ENCODE measurements at places on chromosomes 5 and 9.

- DNase-seq: no peak
Observed at GRCh38 chr5:72539038-72539437, 31.8 kb upstream of the ZNF366 start.

DNA sequence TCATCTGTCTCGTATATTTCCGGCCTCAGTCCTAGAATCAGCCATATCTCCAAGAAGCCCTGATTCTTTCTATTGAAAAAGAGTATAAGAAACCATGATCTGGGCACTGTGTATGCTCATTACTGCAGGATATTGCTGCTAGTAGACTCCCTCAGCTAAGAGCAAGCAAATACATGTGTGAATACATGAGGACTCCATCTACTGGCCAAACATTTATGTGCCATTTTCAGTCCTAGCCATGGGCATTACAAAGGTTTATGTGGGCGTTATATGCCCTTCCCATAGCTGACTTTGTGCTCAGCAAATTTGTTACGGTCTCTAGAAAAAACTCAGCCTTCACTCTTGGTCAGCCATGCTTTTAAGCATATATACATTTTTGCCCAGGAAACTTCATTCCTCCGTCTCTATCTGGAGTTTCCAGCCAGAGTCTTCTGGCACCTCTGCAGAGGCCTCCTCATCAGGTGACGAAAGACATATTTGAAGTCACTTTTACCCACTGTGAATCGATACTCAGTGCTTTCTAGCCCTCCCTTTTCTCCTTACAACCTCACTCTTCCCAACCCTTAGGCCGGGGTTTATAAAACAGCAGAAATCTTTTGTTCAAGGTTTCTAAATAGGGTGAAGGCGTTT is 1495.6 kb upstream of the CDH6 start:
- no peak for DNase-seq

DNA sequence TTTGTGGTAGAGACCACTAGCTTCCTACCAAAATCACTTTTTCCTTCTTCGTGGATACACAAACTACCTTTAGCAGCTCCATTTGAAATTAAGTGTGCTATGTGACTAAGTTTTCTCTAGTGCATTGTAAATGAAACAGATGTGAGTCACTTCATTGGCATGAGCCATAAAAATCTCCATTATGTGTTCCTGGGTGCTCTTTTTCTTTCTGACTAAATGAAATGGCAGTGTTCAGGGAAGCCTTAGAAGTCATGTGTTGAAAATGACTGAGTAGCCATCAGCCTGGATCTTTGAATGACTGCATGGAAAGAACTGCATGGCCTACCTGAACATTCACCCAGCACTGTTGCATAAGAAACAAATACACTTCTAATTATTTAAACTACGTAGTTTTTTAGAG is 107.9 kb downstream of the NDUFAF2 start:
- DNase-seq: peak; percentile 70

- DNase-seq: peak; percentile 32
Observed at GRCh38 chr5:96745844-96746531, 61.8 kb downstream of the ERAP1 start.

- no peak for DNase-seq
Observed at GRCh38 chr5:120765189-120765588, 301.1 kb downstream of the PRR16 start.

DNA sequence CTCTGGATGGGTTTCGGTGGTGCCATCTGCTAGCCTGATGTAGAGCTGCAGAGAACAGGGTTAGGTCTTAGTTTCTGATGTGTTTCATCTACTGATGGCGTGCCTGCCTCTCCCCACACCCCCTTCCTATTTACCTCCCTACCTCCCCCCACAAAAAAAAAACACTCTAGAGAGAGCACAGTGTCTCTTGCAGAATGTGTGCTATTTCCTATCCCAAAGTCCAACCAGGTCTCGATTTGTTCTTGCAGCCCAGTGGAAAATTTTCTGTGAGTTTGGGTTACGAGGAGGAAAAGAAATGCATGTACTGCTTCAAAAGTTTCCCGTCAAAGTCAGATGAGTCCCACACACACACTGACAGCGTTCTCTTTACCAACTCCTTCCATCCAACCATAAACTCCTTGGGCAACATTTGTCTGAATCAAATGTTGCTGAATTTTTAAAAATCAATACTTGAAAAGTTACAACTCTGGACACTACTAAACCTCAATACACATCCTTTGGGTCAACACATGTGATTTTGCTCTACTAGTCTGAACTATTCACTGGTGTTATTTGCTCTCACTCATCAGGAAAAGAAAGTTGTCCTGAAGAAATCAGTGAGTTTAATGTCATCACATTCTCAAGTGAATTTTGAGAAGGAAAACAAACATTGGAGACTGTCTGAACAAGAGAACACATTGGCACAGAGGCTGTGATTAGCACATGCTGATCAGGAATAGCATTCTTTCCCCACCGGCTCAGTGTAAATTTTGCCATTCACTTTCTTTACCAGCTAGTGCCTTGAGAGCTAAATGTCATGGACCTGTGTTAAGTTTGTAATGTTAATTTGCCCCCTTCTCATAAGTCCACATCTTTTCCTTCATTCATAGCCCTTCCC is 84.1 kb downstream of the MAMDC2 start:
- no peak for DNase-seq

GRCh38 chr5:29796013-29796412 is 1397.5 kb upstream of the CDH6 start:
- no peak for DNase-seq

GRCh38 chr5:139027150-139027549 is 152.0 kb upstream of the LRRTM2 start:
- DNase-seq: no peak

- no peak for DNase-seq
Observed at GRCh38 chr5:136027311-136027710, 1.5 kb upstream of the TGFBI start.

DNA sequence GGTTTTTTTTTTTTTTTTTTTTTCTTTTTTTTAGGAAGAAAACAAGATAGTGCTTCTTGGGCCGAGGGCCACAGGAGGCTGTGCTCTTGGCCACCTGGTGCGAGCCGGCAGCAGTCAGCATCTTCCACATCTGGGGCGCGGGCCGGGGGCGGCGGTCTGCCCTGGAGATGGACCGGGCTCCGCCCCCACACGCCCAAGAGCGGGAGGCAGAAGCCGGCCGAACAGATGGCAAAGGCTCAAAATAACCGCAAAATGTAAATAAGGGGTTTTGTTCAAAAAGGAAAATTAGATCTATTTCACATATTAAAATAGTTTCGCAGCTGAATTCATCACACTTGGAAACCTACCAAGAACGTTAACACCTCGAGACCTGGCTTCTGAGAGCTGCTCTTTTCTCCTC is 51.5 kb upstream of the UBAC1 start:
- DNase-seq: no peak

GRCh38 chr9:97567894-97568202 is 65.3 kb downstream of the TSTD2 start:
- no peak for DNase-seq

DNA sequence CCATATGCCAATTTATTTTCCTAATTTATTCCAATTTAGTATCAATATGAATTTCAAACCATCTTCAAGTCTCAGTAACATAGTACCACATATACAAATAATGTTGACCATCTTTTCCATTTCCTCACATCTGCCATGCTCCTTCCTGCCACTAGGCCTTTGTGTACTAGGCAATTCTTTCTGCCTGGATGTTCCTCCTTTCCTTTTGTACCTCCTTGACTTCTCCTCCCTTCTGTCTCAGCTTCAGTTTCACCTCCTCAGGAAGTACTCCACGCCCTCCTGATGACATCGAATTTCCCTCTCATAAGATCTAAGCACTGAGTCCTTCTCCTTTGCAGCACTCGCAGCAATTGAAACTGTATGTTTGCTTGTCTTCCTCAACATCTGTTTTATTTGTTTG is 53.9 kb downstream of the MEF2C start:
- no peak for DNase-seq

- no peak for DNase-seq
Observed at GRCh38 chr9:20592673-20593072, 29.6 kb downstream of the MLLT3 start.

- no peak for DNase-seq
Observed at GRCh38 chr5:95909738-95910137, 51.9 kb downstream of the ELL2 start.

DNA sequence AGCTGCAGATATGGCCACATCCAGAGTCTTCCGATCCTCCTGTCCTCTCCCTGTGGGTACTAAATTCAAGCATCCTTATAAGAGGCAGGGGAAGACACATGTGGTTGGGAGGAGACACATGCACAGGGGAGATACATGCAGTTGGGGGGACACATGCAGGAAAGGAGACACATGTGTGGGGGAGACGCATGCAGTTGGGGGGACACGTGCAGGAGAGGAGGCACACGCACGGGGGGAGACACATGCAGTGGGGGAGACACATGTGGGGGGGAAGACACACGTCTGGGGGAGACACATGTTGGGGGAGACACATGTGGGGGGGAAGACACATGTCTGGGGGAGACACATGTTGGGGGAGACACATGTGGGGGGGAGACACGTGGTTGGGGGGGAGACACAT is 21.2 kb upstream of the OLFM1 start:
- DNase-seq: no peak

DNA sequence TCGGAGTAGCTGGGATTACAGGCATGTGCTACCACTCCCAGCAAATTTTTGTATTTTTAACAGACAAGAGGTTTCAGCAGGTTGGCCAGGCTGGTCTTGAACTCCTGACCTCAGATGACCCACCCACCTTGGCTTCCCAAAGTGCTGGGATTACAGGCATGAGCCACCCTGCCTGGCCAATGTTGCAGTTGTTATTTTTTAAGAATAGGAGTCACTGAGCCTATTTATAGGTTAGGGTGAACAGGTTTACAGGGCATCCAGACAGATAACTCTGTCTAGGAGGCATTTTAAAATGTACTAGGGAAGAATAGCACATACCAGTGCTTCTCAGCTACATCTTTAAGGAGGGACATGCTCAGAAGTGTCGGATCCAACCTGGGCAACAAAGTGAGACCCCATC is 60.1 kb upstream of the BNC2 start:
- no peak for DNase-seq

DNA sequence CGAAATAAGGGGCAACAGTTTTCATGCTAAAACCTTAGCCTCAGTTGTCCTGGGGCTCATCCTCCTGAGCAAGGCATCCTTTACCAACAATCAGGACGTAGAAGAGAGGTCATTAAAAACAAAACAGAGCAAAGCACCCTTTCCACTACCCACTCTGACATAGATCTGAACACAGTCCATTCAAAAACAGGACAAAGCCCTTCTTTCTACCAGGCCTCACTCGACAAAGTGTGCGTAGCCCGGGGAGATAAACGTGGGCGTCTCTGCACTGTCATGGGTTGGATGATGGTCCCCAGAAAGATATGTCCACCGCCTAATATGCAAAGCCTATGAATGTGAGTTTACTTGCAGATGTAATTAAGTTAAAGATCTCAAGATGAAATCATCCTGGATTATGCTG is 60.6 kb upstream of the TAS2R1 start:
- no peak for DNase-seq

GRCh38 chr9:90142580-90142979 is 500.0 kb downstream of the DIRAS2 start:
- DNase-seq: peak; percentile 5

GRCh38 chr9:136569526-136570148 is 23.8 kb upstream of the NOTCH1 start:
- no peak for DNase-seq

GRCh38 chr5:145637396-145637795 is 197.7 kb downstream of the PRELID2 start:
- DNase-seq: peak; percentile 24

DNA sequence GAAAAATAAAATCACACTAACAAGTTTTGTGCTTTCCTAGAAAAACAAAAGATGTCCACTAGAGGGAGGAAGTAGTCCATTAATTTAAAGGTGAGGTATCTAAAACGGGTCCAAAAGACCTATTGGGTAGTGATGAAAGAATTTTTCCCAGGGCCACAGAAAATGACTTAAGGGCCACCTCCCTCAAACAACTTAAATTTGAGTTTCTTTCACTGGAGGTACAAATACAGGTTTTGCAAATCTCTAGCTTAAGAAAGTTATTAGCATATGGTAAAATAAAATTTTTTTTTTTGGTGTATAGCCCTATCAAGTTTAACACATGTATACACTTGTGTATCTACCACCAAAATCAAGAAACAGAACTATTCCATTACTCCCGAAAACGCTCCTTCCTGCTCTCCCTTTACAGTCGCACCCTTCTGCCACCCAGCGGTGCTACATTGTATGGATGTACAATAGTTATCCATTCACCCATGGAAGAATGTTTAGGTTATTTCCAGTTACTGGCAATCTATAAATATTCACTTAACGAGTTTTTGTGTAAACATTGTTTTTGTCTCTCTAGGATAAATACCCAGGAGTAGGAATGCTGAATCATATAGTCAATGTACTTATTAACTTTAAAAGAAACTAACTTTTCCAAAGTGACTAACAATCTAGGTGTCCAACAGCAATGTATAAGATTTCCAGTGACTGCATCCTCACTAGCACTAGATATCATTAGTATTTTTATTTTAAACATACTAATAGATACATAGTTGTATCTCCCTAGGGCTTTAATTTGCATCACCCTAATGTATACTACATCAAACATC is 21.9 kb downstream of the DEPDC1B start:
- no peak for DNase-seq

GRCh38 chr9:87290241-87291052 is 207.2 kb upstream of the DAPK1 start:
- DNase-seq: no peak

- DNase-seq: no peak
Observed at GRCh38 chr9:116806075-116806474, 119.0 kb downstream of the TRIM32 start.

DNA sequence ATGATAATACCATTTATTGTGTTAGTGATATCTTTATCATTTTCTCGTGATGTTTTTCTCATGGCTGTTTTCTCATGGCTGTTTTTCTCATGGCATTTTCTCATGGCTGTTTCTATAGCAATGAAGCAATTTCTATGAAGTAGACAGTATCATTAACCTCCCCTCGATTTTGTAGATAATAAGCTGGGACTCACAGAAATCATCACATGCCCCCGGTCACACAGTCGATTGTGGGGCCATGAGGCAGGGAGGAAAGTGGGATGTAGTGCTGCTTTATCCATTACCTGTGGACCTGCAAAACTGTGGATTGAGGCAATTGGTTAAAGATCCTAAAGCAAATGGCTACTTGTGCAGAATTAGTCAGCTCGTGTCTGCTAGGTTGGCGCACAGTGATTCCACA is 47.3 kb downstream of the TGFBI start:
- DNase-seq: no peak

DNA sequence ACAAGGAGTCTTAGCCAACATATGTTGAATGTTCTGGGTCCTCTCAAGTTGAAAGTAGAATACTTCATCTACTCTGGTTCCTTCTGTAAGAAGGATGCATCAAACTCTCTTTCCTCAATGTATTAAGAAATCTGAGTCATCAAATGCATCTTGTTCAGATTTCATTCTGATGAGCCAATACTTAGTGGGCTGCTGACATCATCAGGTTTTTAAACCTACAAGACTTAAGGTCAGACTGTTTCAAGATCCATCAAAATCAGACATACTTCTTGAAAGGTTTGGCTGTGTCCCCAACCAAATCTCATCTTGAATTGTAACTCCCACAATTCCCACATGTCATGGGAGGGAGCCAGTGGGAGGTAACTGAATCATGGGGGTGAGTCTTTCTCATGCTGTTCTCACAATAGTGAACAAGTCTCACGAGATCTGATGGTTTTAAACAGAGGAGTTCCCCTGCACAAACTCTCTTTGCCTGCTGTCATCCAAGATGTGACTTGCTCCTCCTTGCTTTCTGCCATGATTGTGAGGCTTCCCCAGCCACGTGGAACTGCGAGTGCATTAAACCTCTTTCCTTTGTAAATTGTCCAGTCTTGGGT is 168.8 kb downstream of the RAPGEF6 start:
- peak; percentile 33 for DNase-seq
